ENCODE measurements at places on chromosomes 7 and 10.

- DNase-seq = no peak
These were observed 4.1 kb downstream of the HOXA9 start for GRCh38 chr7:27161214-27161720.

DNA sequence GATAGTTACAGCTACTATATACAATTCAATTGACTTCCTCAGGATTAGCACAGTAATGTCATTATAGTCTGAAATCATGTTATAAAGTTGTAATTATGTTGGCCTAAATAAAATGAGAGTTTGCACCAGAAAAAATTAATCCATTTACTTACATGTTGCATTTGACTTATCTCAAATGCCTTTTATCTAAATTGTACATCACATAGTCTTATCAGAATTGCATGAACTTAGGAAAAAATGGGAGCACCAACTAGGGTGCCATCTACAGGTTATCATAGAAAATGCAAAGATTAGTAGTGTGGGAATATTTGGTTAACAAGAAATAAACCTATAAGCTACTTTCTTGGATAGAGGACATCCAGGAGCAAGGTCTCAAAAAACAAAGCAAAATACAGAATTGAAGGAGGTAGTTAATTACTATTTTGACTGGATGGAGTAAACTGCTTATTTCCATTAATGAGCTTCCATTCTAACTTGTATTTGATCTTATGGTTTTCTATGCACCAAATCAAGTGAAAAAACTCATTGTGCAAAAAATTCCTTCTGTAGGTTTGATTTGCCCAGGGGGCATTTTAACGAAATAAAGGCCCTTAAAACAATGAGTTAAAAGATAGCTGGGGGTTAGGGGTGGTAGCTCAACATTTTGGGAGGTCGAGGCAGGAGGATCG lies 60.0 kb upstream of the ORC5 start:
- no peak for DNase-seq

GRCh38 chr10:24041034-24041433 lies 167.9 kb upstream of the KIAA1217 start:
- no peak for DNase-seq

DNA sequence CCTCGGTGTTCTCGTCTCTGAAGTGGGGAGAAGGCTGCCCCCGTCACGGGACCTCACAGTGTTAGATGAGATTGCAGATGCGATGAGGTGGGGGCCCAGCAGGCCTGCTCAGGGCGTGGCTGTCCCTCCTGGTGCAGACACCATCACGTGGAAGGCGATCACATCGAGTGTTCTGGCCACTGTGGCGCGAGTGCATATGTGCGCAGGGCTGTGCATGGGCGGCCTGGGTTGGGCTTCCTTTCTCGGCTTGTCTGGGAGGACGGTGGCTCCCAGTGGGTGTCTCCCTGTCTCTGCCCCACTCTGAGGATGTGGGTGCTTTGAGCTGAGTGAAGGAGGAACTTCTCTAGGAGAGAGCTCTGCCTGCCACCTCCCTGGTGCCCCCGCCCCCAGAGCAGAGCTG lies 83.1 kb downstream of the LHPP start:
- DNase-seq = no peak

DNA sequence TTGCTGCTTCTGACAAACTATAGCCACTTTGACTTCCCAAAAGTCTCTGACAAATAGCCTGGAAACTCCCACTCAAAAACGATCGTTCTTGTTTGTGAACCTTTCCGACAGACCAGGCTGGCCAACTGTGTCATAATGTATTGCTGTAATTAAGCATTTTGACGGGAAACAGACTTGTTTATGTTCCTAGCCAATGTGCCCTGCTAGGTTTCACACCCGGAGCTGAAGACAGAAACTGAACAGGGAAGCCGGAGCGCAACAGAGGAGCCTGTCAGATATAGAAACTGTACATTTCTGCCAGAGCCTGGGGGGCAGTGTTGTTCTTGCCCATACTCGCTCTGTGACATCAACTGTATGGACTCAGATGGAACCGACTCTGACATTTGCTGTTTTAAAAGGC lies 55.3 kb upstream of the C7orf33 start:
- no peak for DNase-seq

GRCh38 chr10:14875941-14876340 lies 2.7 kb upstream of the SUV39H2 start:
- no peak for DNase-seq

- no peak for DNase-seq
These were observed 408.3 kb upstream of the C7orf33 start for GRCh38 chr7:148182264-148182663.

- no peak for DNase-seq
These were observed 8.5 kb upstream of the AOAH start for GRCh38 chr7:36732806-36733205.

DNA sequence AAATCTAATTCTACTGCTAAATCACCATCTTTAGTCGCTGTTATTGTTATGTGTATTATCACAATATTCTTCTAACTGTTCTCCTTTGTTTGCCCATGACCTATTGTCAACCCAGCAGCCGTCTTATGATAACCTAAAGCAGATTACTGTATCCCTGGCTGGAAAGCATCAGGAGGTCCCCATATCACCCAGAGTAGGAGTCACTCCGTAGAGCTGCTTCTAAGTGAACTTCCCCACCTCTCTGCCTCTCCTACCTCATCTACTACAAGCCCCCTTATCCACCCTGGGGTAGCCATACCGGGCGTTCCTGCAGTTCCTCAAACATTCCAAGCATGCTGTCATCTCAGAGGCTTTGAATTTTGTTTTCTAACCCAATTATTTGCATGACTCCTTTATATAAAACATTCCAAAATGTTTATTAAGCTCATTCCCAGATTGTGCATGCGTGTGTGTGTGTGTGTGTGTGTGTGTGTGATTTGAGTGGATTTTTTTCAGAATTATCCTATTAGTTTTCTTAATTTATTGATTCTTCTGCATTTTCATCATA lies 39.7 kb downstream of the POU6F2 start:
- no peak for DNase-seq

DNA sequence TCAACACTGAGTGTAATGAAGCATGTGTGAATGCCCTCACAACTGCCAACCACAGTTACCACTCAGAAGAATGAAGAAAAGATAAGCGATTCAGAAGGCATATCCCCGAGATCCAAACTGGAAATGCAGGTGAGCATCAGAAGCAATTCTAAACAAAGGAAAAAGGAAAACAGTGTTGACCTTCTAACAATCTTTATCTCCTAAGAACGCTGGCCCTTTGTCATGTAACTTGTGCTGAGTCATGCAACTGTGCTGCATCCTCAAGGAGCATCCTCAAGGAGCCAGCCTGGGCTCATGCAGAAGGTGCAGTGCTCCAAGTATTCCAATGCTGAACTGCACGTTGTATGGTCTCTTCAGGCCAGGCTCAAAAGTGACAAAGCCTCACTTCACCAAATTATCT lies 30.6 kb downstream of the SEC61G start:
- DNase-seq = no peak

DNA sequence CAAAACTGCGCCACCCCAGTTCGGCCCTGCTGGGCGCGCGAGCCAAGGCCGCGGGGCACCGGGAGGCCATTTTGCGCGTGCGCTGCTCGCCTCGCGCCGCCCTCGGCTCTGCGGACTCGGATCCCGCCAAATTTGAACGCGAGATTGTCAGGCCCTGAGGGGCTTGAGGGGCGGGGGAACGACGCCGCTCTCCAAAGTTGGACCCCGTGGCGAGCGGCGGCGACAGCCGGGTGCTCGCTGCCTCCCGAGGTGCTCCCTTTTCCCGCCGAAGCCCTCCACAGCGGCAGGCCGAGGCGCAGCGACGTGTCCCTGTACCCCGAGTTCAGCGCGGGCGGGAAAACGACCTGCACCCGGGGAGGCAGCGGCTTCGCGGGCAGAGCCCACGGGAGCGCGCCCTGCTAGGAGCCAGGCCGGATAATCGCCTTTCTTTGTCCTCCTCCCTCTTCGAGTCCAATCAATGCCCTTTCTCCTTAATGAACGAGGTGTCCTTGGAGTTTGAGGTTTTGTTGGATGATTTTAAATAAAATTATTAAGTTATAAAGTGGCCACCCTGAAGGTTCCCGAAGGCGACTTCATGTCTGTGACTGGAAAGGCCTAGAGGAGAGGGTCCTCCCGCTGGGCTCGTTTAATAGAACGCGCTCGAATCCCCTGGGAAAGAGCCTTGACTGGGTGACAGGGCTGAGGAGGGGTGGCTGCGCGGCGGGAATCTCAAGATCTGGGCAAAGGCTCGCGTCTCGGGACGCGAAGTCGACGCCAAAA lies 10.7 kb upstream of the SPAG6 start:
- DNase-seq = no peak

DNA sequence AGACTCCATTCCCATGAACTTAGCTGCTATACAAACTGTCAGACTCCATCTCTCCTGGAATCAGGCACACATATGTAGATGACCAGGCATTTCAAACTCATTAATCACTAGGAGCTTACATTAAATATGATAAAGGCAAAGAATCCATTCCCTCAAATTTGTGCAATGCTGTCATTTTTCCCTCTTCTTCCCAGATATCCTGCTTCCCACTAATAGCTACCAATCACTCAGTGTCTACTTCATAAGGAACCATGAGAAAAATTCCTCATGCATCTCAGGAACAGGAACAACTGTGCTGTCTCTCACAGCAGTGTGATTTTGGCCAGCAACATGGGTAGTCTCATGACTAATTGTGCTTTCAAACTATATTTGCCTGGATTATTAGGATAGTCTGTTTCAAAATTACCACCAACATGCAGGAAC lies 133.9 kb downstream of the DKK1 start:
- DNase-seq = no peak

- DNase-seq = no peak
These were observed 76.8 kb upstream of the ANKRD1 start for GRCh38 chr10:90997670-90998069.

GRCh38 chr10:124341768-124342135 lies 77.0 kb downstream of the OAT start:
- DNase-seq = no peak

DNA sequence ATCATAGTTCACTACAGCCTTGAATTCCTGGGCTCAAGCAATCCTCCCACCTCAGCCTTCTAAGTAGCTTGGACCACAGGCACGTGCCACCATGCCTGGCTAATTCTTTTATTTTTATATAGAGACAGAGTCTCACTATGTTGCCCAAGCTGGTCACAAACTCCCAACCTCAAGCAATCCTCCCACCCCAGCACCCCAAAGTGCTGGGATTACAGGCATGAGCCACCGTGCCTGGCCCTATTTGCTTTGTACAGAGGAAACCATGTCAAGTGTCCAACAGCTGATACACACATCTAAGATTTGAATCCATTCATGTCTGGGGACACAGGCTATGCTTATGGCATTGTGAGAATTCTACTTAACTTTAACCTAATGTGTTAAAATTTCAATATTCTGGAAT lies 29.9 kb upstream of the MPP7 start:
- DNase-seq = no peak

DNA sequence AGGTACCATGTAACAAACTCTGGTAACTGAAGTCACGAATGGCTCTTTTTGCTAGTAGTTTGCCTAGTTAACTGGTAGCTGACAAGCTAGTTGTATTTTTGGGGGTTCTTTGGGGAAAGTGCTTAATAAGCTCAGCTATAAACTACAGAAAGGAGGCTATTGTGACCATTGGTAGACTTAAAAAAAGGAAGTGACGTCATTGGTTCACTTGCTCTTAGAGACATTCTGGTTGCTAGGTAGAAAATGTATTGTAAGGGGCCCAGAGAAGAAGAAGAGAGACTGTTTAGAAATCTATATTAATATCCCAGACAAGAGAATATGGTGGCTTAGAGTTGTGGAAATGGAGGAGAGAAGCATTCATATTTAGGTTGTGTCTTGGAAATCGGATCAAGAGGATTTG lies 103.0 kb downstream of the NXPH1 start:
- DNase-seq = no peak

- no peak for DNase-seq
These were observed 455.6 kb upstream of the ANKRD30A start for GRCh38 chr10:36669615-36670352.

GRCh38 chr7:154748089-154748786 lies 254.7 kb downstream of the PAXIP1 start:
- DNase-seq = no peak

Measured in cortex of kidney (tissue), 1 donor.